ENCODE measurements at places on chromosomes 16 and 17.

GRCh38 chr16:2584729-2585650 is 47.2 kb downstream of the PDPK1 start:
- DNase-seq, result no peak

GRCh38 chr17:70929226-70929625 is 759.9 kb downstream of the KCNJ2 start:
- DNase-seq, result no peak

DNA sequence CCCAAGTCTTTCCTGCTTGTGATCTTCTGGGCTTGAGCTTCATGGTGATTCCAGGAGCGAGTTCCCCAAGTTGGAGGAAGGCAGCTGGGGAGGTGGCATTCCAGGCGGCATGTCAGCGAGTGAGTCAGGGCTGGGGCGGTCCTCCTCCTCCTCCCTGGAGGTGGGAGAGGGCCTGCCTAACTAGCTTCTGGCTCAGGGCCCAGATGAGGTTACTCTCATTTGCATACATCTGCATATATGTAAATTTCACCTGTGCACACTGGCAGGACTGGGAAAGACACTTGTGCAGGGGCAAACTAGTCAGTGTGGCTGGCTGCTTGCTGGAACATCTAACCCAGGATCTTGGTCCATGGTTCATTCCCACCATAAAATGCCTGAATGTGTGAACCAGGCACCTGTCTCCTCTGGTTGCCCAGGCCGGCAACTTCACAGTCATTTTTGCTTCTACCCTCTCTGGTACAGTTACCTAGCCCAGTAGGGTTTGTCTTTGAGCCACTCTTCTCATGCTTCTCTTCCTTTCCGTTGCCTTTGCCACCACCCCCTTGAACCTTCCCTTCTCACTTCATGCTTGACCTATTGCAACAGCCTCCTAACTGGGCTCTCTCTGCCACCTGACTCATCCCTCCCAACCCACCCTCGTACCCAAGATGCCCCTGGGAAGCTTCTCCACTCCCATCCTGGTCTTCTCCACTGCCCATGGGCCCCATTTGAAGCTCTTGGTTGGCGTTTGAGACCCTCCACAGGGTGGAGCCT is 9.6 kb upstream of the DLX4 start:
- DNase-seq, result no peak

GRCh38 chr17:50468304-50469207 is at the start of gene CHAD:
Gene CHAD (minus strand): TSS chr17:50468880. CDS start chr17:50468813, 67 bp downstream.
- DNase-seq, result no peak

DNA sequence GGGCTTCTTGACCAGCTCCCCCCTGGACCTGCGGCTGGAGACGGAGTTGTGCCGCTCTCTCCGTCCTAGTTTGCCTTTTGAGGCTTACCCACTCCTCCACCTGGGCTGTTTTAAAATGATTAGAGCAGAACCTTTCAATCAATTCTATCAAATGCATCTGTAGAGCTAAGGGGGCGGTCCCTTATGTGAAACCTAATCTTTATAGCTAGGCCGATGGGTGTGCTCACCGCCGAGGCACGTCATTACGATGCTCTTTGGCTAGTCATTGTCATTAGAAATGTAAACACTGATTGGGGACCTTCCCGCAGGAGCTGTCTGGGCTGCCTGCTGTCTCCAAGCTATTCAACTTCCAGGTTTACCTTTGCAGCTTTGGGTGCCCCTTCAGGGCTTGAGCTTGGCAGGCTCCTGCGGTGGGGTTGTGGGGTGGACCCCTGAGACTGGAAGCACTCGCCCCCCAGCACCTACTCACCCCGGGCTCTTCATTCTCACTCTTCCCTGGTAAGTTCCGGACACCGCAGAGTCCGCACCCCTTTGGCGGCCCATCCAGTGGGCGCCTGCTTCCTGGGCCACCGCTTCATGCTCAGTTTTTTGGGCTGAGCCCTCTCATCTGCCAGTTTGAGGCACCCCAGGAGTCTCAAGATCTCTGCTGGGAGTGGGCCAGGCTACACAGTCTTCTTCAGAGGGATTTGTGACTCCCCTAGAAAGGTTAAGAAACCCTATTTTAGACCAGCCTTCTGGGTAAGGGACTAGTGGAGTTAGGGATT is 20.9 kb upstream of the IL17C start:
- DNase-seq, result no peak

DNA sequence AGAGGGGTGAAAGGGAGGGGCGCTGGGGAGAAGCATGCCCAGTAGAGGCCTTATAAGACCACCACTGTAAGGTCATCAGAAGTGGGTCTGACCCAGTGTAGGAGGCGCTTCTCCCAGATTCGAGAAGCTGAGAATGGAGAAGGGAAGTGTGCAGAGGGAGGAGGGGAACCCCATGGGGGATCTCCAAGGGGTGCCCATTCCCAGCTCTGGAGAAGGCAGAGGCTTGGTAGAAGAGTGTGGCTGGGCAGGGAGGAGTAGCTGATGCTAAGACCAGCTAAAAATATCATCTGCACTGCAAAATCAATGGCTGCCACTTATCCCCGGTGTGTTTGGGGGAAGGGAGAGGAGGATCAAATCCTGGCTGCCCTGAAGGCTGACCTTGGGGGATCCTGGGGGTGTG is 7.2 kb downstream of the NGFR start:
- no peak for DNase-seq

- peak; percentile 11 for DNase-seq
Measured at GRCh38 chr16:68737046-68737729, at the start of gene CDH1. Gene CDH1 (plus strand): TSS chr16:68737292. CDS start chr16:68737416, 124 bp downstream.

DNA sequence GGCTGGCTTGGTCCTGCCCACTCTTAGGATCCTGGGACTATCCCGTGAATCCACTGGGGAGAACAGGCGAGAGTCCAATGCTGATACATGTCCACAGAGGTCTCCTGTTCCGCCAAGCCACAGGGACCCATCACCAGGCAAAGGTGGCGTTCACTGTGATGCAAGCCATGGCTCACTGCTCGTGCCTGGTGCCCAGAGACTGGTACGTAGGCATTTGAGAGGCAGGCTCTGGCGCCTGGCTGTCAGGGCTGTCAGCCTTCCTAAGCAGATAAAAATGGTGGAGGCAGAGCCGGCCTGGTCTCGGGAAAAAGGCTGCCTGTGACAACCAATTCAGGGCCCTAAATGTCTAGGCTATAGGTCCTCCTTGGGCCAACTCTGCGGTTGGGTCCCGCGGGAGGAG is 2329.0 kb downstream of the TP53TG3F start:
- no peak for DNase-seq

GRCh38 chr17:57082441-57082840 is 2.6 kb upstream of the AKAP1 start:
- DNase-seq, result no peak

GRCh38 chr16:2054543-2055245 is 6.9 kb downstream of the TSC2 start:
- no peak for DNase-seq

DNA sequence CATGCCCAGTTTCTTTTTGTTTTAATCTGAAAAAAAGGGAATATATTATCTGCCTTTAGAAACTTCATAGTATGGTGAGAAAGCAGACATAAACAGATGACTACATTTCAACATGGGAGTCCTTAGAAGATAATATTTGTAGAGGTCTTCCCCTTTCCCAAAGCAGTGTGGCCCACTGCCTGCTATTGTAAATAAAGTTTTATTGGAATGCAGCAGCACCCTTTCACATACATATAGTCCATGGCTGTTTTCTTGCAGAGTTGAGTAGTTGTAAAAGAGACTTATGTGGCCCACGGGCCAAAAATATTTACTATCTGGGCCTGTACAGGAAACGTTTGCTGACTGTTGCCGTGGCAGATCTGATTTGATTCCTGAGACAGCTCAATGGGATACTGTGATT is 8.5 kb downstream of the KATNIP start:
- DNase-seq, result no peak

DNA sequence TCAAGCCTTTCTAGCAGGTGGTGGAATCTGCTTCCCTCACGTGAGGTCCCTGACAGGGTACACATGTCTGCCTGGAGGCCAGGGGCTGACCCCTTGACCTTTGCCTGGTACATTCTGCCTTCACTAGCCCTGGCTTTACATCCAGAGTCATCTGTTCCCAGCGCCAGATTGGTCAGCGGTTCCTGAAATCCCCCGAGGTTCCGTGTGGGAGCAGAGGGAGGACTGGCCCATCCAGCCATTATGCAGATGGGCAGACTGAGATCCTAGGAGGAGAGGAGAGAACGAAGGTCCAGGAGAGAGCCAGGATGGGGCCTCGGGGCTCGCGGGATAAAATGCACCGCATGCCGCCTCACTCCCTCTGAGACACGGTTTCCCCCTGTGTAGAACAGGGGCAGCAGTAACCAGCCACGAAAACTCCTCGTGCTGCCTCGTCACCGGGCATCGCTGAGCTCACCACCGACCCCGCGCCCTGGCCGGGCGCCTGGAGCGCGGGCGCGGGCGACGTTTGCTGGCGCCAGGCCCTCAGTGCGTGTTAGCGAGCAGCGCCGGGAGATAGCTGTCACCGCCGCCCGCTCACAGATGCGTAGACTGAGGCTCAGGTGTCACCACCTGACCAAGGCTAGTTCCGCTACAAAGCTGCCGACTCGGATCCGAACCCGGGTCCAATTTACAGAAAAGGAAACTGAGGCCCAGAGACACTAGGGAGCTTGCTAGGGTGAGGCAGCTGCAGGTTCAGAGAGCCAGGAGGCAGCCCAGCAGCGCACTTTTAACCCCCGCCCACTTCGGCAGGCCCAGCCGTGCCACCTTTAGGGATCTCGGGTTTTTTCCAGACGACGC is 811 bp upstream of the MAP2K3 start:
- no peak for DNase-seq
